T-helper 1 cell (primary cell): ENCODE measurements at places on chromosomes 7 and 10.
A peak's percentile ranks its signal among the peaks of the same experiment; 100 is the strongest.

GRCh38 chr10:130960531-130960930 lies 351.0 kb downstream of the TCERG1L start:
- no peak for DNase-seq

DNA sequence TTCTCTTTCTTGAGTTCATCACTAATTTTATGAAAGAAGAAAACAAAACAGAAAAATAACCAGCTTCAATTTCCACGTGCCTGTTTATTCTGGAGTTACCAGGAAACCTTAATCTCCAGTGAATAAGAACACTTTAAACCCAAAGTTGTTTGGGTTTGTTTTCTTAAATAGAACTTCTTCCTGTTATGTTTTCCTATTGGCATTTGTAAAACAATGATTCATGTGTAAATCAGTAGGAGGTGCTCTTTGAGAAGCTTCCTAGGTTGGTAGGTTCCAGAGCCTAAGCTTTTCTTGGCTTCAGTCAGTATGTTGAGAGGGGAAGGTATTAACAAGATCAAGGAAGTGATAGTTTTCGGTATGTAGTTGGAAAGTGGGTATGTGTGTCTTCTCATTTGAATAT lies 119.0 kb downstream of the BICC1 start:
- DNase-seq, result no peak

GRCh38 chr7:158863611-158864506 lies 7.5 kb downstream of the DYNC2I1 start:
- peak; percentile 42 for DNase-seq

DNA sequence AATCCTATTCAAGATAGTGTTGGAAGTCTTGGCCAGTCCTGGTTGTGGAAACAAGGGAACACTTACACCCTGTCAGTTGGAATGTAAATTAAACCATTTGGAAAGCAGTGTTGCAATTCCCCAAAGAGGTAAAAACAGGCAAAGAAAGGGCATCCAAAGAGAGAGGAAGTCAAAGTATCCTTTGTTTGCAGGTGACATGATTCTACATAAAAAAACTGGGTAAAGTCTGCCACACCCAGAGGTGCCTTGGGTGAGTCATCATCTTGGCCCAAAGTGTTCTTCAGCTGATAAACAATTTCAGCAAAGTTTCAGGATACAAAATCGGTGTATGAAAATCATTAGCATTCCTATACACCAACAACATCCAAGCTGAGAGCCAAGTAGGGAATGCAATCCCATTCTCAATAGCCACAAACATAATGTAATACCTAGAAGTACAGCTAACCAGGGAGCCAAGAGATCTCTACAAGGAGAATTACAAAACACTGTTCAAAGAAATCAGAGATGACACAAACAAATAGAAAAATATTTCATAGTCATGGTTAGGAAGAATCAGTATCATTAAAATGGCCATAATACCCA lies 278.7 kb downstream of the SDK1 start:
- DNase-seq, result no peak

DNA sequence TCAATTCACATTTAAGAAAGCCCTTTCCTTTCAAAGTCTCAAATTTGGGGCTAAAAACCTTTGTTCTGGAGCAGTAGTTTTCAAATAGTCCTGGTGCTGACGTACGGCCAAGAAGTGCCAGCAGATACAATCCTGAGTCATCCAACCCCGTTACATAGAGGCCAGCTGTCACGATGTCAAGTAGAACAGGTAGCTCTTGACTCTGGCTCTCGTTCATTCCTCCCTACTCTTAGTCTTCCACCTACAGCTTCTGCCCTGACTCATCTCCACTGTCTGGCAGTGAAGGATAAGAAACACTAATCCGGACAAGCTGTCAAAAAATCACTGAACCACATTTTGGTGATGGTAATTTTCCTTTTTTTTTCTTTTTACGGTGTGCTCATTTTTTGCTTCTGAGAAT lies 132.4 kb upstream of the PTN start:
- no peak for DNase-seq

DNA sequence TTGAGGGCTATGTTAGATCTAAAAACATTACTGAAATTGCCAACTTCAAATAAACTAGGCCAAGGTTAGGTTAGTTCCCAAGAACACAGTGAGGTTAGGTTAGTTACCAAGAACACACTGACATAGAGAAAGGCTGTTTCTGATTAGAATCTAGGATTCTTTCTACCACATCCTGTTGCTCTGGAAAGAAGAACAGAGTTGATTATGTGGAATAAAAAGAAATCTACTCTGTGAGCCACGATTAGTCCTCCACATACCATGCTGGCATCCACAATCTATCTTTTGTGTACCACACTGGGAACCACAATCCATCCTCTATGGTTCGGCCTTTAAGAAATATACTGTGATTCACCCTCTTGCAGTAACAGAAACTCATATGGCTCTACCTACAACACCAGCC lies 91.4 kb downstream of the LRRTM3 start:
- DNase-seq, result no peak

DNA sequence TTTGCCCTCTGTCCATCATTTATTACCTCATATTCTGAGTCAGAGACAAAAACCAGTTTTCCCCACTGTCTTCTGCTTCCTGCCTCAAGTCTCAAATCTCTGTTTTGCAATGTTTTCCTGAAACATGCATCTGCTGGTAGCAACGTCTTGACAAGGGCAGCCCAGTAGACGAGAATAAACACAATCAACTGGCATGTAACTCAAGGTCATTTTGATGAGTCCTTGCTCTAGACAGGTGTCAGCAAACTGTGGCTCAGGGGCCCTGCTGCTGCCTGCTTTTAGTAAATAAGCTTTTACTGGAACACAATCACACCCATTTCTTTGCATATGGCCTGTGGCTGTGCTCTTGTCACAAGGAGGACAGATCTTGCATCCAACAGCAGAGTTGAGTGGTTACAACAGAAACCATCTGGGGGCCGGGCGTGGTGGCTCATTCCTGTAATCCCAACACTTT lies 59.8 kb downstream of the ITIH5 start:
- no peak for DNase-seq

DNA sequence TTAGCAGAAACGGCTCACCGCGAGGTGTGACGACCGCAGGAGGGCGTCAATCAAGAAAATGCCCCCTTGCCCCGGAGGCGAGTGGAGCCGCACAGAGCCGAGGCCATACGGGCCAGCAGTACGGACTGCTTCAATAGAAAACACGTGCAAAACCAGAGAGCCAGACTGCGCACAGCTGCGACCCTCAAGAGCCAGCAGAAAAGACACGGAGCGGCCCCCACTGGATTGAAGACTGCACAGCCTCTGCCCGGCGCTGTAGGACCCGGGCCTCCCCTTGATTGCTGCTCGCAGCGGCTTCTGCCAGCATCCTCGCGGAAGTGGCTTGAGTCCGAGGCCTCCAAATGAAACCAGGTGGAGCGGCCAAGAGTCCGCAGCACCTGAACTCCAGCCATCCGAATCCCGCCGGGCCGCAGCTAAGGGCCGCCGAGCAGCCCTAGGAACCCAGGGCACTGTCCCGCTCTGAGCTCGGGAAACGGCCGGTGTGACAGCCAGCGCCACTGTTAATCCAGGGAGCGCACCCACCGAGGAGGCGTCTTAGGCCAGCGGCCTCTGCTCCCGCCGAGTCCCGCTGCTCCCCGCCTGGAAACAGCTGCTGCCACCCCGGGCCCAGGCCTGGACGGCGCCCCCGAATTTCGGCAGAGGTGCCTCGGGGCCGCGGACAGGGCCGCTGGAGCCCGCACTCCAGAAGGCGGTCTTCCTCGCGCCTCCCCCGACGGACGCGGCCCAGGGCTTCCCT lies 660 bp upstream of the HHEX start:
- no peak for DNase-seq

DNA sequence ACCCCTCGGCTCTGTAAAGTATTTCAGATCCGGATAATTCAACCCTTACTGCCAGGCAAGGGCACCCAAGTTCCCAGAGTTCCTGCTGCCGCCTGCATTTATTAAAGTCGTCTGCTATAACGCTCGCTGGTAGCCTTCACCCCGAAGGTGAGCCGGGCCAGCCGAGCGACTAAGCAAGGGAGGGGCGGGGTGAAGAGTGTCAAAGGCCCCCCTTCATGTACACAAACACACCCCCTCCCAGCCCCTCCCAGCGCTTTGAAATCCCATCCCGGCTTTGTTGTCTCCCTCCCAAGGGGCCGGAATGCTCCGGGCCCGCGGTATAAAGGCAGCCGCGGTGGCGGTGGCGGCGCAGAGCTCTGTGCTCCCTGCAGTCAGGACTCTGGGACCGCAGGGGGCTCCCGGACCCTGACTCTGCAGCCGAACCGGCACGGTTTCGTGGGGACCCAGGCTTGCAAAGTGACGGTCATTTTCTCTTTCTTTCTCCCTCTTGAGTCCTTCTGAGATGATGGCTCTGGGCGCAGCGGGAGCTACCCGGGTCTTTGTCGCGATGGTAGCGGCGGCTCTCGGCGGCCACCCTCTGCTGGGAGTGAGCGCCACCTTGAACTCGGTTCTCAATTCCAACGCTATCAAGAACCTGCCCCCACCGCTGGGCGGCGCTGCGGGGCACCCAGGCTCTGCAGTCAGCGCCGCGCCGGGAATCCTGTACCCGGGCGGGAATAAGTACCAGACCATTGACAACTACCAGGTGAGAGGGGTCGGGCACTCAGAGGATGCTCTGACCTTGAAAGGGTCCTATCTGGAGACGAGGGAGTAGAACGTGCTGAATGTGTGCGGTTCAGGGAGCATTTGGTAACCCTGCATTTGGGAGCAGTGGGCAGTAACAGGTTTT lies at the start of gene DKK1:
TSS of gene DKK1 (plus strand) at position 349 of the 889 bp plus-strand sequence. CDS start at position 503, 154 bp downstream.
- no peak for DNase-seq

DNA sequence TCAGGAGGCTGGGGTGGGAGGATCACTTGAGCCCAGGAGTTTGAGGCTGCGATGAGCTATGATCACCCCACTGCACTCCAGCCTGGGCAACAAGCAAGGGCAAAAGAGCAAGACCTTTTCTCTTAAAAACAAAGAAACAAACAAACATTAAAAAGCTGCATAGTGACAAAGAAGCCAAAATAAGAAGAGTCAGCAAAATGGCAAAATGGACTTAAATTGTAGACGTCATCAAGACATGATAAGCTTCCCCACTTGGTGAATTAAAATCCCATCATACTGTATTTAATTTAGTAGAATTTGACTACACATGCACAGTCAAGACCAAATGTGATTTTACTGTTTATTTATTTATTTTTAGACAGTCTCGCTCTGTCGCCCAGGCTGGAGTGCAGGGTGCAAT lies 48.8 kb upstream of the ATOH7 start:
- no peak for DNase-seq

DNA sequence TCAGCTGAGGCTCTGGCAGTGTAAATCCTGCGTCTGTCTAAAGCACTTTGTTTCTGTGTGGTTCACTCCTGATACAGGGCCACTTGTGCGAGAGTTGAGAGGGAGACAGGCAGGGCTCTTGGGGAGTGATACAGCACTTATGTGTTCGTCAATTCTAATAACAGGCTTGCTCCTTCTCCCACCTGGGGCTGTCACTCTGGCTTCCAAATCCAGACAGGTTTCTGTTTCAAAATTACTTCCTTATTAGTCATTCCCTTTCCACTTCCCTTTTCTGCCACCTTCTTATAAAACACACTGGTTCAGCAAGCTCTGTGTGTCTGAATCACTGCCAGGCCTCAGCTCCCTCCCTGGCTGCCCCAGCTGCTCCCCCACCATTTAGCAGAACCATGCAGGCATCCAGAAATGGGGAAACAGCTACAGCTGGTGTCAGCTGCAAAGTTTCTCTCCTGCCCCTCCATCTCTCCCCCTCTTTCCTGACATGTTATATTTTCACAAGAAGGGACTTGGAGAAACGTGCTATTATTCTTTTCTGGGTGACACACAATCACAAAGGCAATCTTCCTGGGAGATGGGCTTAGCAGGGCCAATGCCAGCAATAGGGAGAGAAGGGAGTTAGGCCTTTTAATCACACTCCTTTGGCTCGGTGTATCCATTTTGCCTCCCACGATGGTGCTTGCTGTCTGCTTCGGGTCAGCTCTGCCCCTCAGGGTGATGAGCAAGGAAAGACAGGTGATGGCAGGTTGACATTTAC lies 58.4 kb upstream of the ZNRF2 start:
- peak; percentile 4 for DNase-seq
